Right hindlimb (tissue), 1 donor: ENCODE measurements at places on chromosomes 12 and 14.

DNA sequence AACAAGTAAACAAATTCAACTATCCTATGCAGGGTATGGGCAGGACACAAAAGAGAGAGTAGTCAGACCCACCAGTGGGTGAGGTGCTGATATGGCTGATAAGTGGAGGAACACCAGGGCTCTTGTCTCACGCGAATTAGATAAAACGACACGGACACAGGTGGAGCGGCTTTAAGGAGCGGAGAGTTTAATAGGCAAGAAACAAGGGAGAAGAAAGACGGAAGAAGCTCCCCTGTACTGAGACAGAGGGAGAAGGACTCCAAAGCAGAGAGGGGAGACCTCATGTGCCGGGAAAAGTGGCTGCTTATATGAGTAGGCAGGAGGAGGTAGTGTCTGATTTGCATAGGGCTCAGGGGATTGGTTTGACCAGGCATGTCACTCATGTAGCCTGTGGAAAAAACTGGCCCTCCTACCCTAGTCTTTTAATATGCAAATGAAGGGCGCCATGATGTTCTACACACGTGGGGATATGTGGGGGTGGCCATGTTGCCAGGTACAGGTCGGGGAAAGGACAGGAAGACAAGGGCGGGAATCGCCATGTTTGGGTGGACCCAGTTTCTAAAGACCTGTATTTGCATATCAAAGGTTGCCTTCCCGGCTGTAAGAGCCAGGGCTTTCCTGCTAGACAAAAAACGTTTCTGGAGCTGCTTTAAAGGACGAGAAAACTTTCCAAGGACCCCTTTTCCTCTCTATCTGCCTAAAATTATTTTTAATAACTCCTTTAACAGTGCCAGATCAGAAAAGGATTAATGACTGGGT, 28.8 kb downstream of the RPGRIP1 start:
- DNase-seq, result peak; percentile 65

GRCh38 chr12:42216737-42217136, 21.3 kb downstream of the YAF2 start:
- DNase-seq, result no peak

- no peak for DNase-seq
Observed at GRCh38 chr12:102962986-102963385, 5.5 kb downstream of the ASCL1 start.

GRCh38 chr12:104505095-104505818, 48.5 kb downstream of the CHST11 start:
- no peak for DNase-seq

GRCh38 chr14:71478542-71478941, 453.7 kb upstream of the RGS6 start:
- no peak for DNase-seq

- DNase-seq, result no peak
Observed at GRCh38 chr12:116444590-116444943, 114.6 kb upstream of the MAP1LC3B2 start.

DNA sequence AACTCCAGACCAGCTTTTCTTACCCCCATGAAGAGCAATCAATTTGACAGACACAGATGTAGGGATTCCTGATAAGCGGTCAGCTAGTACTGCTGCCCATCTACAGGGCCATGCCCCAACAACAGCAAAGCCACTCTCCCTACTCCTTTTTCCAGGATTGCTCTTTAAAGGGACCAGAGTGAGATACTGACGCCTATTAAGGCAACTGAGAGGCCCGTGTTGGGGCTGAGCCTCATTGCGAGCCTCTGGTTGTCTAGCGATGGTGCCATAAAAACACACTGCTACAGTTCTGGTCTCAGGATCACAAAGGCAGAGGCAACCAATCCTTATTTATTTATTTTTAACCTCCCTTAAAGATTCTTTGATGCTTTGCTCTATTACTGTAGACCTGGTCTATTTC, 31.1 kb downstream of the AK7 start:
- no peak for DNase-seq

DNA sequence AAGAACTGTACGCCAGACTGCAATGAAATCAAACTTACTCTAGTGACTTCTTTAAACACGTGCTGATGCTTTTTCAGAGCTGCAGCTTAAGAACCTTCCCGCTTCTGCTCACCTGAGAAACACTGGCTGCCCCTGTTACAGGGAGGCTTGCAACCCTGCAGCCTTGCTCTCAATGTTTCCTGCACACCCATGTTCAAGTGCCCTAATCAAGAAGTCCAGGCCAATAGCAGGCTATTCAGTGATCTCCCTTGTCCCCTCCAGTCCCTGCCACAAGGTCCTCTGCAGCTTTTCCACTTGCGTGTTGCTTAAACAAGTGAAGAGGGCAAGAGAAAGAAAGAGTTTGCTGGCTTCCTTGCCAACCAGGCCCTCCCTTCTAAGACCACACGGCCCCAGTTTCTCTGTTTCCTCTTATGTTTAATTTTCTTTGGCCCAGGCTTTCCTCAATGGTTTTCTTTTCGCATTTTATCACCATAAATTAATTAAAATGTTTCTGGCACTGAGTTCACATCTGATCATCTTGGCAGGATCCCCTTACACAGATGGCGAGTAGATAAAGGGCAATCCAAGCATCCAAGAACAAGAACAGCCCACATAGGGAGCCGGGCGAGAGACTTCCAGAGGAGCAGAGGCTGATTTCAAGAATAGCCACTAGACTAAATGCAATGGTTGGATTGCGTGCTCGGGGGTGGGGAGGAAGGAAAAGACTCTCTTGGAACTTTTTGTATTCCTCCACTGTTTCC, 82.3 kb upstream of the CDKN3 start:
- DNase-seq, result no peak

- no peak for DNase-seq
Observed at GRCh38 chr12:21538061-21538653, 12.1 kb downstream of the SPX start.

- DNase-seq, result no peak
Observed at GRCh38 chr14:68440820-68441219, 352.0 kb downstream of the ZFP36L1 start.

GRCh38 chr12:91094957-91095356, 16.3 kb downstream of the LUM start:
- DNase-seq, result no peak

GRCh38 chr12:45663455-45663854, 66.1 kb upstream of the ARID2 start:
- DNase-seq, result peak; percentile 19

DNA sequence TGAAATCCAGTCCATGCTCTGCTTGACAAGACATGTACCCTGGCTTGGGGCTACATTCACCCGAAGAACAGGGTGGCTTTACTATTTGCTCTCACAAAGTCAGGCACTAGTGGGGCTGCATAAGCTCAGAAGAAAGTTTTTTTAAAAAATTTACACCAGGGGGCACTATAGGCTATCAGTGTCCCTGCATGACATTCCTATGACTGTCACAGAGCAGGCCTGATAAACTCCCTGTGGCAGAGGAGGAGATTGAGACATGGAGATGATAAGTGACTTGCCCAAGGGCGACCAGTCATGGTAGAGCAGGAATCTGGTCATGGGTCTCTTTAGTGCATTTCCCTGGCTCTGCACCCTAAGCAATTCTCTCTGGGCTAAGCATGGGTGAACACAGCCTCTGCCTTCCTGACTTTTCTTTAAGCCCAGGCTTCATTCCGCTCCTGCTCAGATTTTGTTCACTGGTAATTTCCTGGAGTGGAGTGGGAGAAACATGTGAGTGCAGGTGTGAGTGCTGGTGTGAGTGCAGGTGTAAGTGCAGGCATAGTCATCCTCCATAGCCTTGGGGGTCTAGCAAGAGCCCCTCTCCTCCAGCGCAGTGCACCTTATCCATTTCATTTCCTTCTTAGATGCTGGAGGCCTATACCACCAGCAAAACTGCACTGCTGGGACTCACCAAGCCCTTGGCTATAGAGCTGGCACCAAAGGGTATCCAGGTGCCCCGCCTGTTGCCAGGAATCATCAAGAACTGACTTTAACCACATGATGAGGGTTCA, 91.6 kb downstream of the DHRS2 start:
- DNase-seq, result no peak

DNA sequence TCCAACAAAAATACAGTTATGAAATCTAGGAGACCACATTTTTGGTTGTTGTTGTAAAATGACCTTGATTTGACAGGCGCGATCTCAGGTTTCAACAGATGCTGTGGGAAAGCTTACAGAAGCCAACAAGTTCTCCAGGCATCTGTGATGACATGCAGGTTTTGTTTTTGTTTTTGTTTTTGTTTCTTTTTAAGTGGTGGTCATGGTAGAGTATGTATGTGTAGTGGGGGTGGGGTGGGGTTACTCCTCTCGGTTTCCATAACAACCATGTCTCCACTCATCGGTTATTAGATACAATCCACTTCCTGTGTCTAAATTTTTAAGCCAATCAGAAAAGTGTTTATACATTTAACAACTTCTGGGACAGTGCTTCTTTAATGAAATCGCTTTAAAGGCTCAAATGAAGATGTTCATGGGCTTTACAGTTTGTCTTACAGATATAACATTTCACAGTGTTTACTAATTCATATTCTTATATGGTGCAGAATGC, 199.9 kb upstream of the FOXN3 start:
- peak; percentile 49 for DNase-seq

- DNase-seq, result peak; percentile 81
Observed at GRCh38 chr12:57182918-57183575, 33.5 kb upstream of the NXPH4 start.

GRCh38 chr12:84075991-84076390, 836.6 kb downstream of the SLC6A15 start:
- DNase-seq, result no peak

DNA sequence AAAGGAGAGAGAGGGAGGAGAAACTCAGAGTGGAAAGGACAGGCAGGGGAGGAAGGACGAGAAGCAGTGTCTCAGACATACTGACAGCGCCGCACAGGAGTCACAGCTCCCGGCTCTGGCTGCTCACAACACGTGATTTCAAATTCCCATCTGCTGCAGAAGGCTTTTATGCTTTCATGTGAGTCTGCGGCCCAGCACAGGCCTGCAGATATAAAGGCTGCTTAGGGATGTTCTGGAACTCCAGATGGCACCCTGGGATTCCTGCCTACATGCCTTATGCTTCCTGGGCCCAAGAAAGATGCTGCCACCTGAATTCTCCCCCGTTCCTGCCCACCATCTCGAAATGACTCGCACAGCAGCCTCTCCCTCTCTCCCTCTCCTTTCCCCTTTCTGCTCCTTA, 89.6 kb downstream of the NUAK1 start:
- no peak for DNase-seq

- DNase-seq, result no peak
Observed at GRCh38 chr12:54725233-54725843, 77.2 kb upstream of the DCD start.

DNA sequence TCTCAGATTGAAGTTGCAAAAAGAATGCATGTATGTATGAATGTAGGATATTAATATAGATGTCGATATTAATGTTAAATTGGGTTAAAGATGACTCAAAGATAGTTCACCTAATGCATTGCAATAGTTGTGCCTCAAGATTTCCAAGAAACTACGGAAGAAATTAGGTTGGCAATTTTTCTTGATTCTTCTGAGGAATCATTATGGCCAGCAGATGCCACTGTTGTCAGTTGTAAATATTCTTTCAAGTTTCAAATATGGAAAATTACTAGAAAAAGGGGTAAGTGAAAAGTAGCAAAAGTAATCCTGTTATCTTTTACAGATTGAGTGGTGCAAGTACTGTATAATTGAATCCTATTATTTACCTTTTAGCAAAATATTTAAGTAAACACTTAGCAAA, 202.1 kb downstream of the ADAMTS20 start:
- DNase-seq, result no peak

DNA sequence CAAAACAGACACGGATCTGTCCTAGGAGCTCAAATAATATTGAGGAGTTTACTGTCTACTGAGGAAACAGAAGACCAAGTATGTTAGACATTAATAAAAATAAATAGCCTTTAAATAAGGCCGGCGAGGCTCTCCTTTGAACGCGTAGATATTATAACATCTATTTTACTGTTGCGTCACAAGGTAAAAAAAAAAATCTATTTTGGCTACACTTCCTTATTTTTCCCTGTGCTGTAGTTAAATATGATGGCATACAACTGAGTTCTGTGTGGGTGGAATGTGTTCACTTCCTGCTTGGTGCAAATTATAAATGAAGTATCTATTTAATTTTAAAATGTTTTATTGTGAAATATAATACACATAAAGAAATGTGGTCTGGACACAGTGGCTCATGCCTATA, 17.2 kb upstream of the RAD52 start:
- no peak for DNase-seq
